ENCODE measurements at places on chromosomes 16 and 17. TPM values are rescaled to one million over a fixed set of nuclear protein-coding genes. Genes with fewer than 3 reads are reported as not detected.

DNA sequence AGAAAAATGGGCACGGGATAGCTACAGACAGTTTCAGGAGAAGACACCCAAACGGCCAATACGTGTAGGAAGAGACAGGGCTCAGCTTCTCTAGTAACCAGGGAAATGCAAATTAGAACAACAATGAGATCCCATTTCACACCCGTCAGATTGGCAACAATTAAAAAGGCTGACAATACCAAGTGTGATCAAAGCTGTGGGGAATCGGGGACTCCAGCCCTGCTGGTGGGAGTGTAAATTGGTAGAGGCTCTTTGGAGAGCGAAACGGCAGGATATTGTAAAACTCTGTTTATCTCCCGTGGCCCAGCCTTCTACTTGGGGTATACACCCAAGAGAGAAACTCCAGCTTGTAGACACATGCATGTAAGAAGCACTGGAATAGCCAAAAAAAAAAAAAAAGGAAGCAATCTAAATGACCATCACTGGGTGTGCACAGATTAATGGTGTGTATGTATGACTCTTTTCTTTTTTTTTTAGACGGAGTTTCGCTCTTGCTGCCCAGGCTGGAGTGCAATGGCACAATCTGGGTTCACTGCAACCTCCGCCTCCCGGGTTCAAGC lies 27.5 kb downstream of the MYBBP1A start:
- DNase-seq, result no peak

DNA sequence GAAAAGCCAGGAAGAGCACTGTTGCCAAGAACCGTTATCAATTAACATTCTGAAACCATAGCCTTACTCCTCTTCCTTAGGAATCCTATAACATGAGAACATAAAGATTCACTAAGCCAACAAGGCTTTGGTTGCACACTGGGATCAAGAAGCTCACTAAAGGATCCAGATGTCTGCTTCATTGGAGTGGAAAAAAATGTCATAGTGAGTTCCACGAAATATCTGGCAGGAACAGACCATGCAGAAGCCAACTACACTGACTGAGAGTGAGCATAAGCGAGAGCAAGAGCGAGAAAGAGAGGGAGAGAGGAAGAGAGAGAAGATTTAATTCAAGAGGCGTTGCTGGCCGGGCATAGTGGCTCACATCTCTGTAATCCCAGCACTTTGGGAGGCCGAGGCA lies 13.4 kb upstream of the MEIOC start:
- no peak for DNase-seq

- no peak for DNase-seq
Measured at GRCh38 chr17:7184091-7184488, 4.9 kb upstream of the ASGR1 start.

GRCh38 chr16:88505405-88506082 lies 52.5 kb downstream of the ZFPM1 start:
- DNase-seq, result no peak

- DNase-seq, result no peak
Measured at GRCh38 chr16:82451449-82451848, 175.3 kb upstream of the CDH13 start.

- no peak for DNase-seq
Measured at GRCh38 chr16:86953631-86954391, 363.4 kb downstream of the C16orf95 start.

ERN2 gene
- polyA plus RNA-seq, result 0.23 TPM

GRCh38 chr16:53745753-53746266 lies 41.9 kb downstream of the FTO start:
- no peak for DNase-seq

DNA sequence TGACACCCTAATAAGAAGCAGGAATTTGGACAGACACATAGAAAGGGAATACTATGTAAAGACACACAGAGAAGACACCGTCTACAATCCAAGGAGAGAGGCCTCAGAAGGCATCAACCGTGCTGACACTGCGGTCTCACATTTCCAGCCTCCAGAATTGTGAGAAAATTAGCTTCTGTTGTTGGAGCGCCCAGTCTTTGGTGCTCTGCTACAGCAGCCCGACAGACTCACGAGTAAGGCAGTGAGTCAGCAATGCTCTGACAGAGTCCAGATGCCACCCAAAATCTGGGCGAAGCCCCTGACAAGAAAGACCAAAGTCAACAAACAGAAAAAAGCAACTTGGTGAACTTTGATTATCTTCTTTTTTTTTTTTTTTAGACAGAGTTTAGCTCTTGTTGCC lies 32.5 kb upstream of the RAI1 start:
- DNase-seq, result no peak

DNA sequence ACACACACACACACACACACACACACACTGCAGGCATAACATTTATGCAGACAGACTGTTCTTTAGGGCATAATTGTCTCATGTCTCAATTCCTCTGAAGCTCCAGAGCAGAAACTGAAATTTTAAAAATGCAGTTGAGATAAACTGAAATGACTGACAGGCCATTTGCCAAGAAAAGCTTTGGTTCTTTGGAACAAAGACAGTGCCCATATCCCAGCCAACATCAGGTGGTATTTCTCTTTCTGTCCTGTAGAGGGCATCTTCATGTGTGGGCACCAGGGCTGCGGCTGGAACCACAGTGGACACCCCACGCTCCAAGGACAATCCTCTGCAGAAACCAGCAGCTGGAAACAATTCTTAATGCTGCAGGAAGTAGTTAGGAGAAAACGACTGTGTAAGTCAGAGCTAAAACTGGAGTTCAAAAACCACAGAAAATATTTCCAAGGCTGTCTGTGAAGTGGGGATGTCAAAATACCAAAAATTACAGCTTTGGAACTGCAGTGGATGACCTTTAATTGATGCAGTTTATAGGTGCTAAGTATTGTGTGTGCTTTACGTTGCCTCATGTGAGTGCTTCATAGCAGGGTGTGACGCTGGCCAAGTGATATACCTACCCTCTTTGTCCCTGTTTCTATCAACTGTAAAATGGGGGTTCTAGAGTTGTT lies 10.6 kb upstream of the MEFV start:
- DNase-seq, result peak; percentile 51

DNA sequence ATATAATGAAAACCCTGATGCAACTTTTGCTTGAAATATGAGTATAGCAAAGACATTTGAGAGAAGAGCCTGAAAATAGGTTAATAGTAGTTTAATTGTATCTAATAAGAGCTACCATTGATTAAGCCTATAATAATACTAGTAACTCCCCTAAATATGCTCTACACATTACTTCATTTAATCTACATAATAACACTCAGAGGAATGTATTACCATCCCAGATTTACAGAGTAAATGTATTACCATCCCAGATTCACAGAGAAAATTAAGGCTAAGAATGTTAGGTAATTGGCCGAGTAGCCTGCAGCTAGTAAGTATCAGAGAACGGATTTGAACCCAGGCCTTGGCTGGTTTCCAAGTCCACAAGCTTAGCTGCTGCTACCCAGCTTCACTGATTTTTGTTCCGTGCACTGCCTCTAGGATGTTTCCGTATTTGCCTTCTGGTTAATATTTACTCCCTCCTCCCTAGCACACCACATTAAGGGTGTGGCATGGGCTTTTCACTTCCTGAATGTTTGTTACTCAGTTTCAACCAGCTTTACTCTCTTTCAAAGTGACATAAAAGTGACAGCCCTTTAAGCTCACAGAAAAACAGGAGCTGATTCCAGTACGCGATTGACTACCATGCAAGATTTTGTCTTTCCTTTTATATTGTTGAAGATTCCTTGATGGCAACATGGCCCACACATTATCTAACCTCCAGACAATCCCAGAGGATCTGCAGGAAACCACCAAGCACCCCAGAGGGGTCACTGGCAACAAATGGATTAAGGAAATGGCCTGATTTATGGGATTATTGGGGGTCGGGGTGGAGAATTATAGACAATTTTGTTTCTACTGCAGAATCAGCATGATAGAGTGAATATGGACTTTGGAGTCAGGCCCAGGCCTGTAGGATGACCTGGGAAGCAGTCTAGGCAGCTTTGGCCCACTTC lies 26.7 kb upstream of the TOX3 start:
- no peak for DNase-seq

GRCh38 chr16:78972006-78972405 lies 628.5 kb downstream of the MAF start:
- DNase-seq, result no peak

DNA sequence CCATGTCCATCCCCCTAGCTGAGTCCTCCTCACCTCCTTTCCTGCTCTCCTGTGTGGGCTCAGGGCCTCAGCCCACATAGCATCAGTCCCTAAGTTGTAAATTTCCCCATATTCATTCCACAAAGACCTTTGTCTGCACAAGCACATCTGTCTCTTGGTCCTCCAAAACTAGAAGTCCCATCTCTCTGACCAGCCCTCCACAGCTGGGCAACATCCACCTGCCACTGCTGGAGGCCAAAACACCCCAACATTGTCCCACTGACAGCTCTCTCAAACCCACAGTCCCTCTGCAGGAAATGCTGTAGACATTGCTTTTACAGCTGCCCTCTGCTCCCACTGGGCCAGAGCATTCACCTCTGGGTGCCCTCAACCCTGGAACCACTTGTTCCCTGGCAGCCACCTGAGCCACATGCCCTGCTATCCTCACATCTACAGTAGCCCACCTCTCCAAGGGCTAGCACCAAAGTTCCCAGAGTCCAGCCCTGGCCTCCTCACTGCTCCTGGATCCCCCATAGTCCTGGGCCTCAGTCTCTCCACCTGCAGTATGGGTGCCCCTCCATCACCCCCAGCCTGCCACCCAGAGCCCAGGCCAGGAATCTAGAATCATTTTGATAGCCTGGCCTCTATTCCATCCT lies 1722.7 kb downstream of the TP53TG3F start:
- DNase-seq, result no peak

All from BJ (cell line).